GDM1 (cell line): ENCODE measurements at places on chromosomes 5 and 9.

DNA sequence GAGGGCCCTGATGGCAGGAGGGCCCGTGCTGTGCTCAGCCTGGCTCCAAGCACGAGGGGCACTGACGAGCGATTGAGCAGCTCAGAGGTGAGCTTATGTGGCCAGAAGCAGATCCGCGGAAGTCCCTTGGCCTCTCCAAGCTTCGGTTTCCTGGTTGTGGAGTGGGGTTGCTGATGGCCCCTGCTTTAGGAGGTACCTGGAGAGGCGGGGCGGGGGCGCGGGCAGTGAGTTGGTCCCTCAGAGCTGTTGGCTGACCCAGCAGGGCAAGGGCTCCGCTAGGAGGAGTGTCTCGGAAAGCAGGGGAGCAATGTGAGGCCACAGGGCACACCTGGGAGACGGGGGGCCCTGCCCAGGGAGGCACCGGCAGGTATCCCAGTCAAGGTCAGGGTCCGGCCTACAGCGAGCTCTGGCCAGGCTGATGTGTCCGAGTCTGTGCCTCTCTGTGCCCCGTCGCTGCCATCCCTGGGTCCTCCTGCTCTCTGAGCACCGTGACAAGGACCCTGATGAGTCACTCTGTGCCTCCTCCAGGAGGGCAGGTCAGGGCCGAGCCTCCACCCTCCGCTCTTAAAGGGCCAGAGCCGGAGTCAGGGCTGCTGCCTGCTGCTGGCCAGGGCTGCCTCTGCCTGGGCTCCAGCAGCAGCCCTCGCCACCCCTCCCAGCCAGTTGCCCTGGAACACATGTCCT is 14.8 kb downstream of the NCS1 start:
- DNase-seq: no peak

DNA sequence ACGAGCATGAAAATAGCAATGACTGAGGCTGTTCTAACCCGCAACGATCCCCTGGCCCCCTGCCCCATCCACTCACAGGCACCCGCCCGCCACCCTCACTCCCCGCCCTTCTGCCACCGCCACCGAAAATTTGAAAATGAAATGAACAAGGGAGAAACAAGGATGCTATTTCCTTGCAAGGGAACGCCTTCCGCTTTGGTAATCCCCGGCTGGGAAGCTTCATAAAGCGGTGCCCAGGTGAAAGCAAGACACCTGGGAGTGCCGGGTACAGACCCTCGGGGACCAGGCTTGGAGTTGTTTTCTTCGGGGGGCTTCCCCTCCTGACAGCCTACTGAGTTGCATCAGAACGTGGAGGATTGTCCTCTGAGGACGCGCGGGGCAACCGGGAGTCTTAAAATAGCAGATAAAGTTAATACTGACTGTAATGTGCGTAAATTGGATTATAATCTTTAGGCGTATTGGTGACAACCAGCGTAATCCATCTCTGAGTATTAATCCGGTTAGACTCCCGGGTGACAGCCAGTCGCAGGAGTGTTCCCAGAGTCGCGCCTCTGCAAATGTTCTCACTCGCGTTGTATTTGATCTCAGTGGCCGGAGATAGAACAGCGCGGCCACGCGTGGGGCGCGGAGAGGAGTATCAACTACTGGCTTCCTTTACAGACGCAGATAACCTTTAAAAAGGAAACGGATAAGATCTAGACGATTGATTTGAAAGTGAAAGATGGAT is 885 bp upstream of the MLLT3 start:
- DNase-seq: no peak

- no peak for DNase-seq
Observed at GRCh38 chr5:84783003-84783402, 398.3 kb upstream of the EDIL3 start.

DNA sequence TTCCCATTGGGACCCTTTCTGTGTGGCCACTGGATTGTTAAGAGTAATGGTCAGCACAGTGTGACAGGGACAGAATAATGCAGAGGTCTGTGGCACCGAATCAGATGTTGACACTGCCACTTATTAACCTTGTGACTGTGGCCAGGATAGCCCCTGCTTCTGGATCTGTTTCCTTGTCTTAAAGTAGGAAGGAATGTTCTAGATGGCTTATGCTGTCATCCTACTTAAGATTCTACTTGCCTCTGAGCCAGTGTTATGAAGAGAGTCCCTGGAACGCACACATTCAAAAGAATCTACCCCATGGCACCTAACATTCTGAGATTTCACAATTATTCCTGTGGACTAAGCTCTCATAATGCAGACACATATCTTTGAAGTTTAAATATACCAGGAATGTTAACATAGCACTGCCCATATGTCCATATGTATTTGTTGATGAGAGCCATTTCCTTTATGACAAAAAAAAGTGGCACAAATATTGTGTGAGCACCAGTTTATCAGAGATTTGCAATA is 612.7 kb downstream of the TLR4 start:
- DNase-seq: no peak

GRCh38 chr9:23611869-23612268 is 214.2 kb downstream of the ELAVL2 start:
- no peak for DNase-seq

DNA sequence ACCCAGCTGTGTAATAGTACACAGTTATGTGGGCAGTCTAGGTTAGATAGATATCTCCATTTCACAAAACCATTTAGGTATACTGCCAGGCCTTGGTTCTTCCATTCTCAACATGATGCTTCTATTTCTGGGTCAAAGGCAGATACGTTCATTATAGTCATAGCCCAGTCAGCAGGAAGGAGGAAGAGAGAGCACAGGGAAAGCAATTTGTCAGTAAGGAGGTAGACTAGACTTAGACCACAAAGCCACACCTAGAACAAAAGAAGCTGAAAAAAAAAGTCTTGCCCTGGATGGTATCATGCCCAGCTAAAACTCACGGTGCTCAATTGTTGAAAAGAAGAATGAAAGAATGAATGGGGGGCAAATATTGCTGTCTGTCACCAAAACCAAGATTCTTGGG is 7.6 kb downstream of the INVS start:
- DNase-seq: no peak

DNA sequence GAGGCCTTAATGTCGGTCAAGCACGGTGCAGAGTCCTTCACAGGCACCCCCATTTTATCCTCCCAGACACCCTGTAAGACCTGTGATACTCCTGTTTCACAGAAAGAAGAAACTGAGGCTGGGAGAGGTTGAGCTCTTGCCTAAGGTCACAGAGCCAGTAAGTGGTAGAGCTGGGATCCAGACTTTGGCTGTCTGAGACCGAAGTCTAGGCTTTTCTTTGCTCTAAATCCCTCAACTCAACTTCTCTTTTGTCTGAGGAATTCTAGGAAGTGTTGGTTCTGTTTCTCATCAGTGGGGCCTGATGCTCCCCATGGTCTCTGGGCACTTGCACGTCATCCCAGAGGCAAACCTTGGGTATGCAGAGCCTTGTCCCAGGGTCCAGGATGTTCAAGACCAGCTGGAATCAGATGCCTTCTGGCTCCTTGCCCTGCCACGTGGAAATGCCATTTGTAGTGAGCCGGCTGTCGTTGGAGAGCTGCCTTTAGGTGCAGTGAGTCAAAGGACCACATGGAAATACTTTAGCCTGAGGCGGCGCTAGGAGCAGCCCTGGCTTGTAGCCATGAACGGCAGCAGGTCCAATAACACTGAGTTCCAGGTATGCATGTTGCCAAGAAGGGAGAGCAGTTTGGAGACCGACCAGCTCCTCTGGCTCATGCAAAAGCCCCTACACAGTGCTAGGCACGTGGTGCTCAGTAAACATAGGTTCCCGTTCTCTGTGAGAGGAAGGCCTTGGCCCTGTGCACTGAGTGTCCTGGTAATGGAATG is 9.2 kb downstream of the DCANP1 start:
- DNase-seq: no peak

GRCh38 chr5:142896325-142897007 is 126.3 kb downstream of the ARHGAP26 start:
- DNase-seq: no peak

GRCh38 chr9:75885652-75886051 is 4.8 kb upstream of the PCSK5 start:
- no peak for DNase-seq
